ENCODE measurements at places on chromosomes 12 and 14.

DNA sequence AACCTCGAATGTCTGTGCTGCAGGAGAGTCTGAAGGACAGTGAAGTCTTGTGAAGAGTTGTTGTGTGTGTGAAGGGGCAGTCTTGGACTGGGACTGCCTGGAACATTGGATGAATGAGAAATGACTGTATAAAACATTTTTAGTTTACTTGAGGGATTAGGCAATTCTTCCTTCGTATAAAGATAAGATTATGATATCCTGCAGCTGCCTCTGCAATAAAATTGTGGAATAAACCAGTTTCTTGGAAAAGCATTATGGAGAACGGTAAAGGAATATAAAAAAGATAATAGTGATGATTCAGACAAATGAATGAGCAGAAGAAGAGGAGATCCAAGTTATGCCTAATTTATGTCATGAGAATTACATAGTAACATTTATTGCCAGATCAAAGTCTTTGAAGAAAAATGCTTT, 30.9 kb upstream of the LUM start:
- no peak for DNase-seq

GRCh38 chr12:109291521-109292341, 17.4 kb downstream of the FOXN4 start:
- no peak for DNase-seq

DNA sequence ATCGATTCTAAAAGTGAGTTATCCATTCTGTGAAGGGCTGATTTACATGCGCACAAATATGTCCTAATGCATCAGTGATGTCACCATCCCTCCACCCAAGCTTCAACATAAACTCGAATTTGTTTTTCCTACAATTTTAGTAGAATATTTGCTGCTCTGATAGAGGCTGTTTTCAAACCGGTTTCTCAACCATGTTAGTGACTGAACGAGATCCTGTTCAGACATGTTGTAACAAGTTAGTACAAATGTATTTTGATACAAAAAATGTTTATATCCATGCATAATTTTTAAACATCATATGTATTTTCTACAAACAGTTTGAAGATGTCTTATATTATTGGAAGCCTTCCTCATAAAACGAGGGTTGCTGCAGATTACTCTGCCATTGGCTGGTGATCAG, 12.7 kb upstream of the PRB2 start:
- no peak for DNase-seq

GRCh38 chr14:76705214-76705613, 56.1 kb upstream of the VASH1 start:
- DNase-seq: no peak

DNA sequence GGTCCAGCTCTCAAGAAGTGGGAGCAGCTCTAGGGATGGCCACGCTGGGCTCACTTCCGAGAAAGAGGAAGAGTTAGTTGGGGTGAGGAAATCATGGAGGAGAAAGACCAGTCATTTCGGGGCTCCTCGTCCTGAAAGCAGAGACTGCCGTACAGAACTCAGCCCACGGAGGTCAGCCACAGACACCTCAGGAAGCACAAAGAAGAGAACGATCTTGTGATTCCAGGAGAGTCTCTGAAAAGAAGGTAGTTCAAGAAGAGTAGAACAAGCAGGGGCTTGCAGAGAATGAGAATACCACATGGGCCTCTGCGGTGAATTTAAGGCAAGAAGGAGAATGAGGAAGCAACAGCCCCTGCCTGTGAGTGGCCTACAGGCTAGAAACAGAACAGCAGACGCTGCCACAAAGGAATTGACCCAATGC, 311.9 kb downstream of the CACNA1C start:
- DNase-seq: no peak

- no peak for DNase-seq
These were observed 245.9 kb downstream of the EMP1 start for GRCh38 chr12:13442457-13442856.

DNA sequence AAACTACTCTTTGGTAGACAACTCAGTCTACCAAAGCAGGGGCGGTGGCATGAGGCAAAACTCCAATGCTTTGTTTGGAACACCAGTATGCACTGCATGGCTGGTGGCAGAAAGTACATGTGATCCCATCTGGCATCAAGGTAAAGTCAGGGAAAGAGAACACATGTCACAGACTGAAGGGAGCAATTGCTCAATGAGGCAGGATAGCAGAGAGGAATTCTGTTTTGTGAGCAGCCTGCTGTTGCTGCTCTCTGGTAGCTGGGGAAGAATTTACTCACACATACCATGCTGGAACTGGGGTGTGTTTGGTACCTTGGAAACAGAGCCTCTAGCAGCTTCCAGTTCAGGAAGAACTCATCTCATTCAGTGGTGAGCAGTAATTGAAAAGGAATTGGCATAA, 84.8 kb downstream of the HELB start:
- no peak for DNase-seq

DNA sequence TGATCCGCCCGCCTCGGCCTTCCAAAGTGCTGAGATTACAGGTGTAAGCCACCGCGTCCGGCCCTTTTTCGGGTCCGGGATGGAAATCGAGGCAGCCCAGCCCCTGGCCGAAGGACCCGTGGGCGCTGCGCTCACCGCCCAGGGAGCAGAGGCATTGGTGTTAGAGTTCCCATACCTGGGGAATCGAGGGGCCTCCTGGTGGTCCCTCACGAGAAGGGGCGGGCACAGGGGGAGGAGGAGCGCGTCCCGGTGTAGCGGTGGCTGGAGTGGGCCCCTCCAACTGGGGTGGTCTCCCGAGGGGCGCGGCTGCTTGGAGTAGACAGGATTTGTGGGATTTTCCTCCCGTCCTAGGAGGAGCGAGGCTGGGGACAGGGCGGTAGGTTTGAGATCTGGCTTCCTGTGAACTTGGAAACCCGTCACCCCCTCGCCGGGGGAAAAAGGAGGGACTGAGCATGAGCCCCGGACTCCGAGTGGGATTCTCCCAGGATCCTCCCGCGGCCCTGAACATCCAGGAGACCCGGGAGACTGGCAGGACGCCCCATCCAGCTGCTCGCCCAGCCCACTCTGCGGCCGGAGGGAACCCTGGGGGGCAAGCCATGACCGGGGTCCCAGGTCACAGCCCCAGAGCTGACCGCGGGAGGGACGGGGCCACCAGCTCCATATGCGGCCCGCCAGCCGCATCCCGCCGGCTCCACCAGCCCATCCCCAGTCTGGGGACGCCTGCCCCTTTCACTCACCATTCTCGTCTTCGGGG, 70.9 kb downstream of the ASCL4 start:
- no peak for DNase-seq

DNA sequence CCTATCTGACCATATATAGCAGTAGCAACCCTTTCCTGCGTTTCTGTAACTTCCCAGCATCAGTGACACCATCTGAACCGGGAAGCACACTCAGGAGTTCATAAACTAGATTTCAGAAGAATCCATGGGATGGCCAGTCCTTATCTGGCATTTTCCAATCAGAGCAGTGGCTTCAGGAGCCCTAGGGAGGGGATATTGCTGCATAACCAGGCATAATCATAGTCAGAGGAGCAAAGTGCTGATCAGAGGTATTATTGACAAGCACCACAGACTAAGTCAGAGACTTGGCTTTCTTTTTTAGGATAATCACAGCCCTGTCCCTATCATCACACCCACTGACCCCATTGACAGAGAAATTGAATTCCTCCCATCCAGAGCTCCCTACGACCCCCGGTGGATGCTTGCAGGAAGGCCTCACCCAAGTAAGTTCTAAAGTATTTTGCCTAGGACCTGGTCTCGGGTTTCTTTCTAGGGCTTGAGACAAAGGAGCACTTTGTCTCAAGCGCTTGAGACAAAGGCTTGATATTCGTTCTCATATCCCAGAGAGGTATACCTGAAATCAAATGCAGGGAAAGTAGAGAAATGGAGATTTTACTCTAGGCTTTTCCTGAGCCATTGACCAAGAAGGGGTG, 55.1 kb downstream of the FOXN4 start:
- no peak for DNase-seq

DNA sequence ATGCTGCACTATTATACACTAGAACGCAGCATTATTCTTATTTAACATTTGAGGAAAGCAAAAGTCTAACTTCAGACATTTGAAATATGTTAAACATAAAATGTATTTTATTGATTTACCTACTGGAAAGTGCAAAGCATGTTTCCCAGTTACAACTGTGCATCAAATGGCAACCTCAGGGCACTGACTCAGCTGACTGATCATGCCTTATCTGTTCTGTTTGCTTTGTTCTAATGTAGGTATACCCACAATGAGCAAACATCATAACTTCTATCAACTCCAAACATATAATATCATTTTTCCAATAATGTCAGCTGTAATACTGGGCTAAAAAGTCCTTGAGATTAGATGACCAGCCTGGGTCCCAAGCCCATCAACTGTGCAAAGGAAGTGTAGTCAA, 431.0 kb downstream of the FOXG1 start:
- no peak for DNase-seq
